ENCODE measurements at places on chromosomes 11 and 22.

- no peak for DNase-seq
These were observed 1.7 kb upstream of the CHCHD10 start for GRCh38 chr22:23769321-23769965.

DNA sequence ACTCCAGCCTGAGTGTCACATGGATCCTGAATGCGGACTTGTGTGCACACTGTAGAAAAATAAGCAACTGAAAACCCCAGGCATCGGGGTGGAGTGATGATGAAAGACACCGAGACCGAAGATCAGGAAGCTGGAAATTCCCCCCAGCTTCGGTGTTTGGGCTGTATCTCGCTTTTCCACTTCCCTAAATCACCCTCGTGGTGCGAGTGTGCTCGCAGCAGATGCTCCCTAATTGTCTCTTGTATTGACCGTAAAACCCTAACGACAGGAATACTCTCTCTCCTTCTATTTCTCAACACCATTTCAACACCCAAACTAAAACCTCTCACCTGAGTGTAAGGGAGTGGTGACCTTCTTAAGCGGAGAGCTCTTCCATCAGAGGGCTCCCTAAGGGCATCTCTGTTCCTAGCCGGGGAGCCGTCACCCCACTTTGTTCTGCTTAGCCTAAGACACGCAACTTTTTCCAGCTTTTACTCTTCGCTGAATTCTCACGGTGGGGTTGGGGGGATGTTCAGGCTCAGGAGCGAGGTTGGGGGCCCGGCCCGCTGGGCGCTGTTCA lies 635 bp upstream of the GRK3 start:
- peak; percentile 35 for DNase-seq

DNA sequence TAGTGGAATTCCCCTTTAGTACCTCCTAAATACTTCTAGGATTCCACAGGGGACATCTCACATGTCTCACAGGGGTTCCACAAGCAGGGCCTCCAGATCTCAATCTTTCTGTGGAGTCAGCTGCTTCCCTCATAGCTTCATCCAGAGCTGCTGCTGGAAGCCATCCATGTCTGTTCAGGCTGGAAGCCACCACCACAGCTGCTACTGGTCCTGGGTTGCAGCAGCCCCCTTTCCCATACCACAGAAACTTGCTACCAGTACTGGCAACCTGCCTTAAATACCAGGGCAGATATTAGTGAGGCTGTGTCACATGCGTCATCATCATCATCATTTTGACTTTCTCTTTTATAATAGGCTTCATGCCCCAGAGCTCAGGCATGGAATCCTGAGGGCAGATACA lies 242.7 kb upstream of the NCAM1 start:
- DNase-seq, result no peak

DNA sequence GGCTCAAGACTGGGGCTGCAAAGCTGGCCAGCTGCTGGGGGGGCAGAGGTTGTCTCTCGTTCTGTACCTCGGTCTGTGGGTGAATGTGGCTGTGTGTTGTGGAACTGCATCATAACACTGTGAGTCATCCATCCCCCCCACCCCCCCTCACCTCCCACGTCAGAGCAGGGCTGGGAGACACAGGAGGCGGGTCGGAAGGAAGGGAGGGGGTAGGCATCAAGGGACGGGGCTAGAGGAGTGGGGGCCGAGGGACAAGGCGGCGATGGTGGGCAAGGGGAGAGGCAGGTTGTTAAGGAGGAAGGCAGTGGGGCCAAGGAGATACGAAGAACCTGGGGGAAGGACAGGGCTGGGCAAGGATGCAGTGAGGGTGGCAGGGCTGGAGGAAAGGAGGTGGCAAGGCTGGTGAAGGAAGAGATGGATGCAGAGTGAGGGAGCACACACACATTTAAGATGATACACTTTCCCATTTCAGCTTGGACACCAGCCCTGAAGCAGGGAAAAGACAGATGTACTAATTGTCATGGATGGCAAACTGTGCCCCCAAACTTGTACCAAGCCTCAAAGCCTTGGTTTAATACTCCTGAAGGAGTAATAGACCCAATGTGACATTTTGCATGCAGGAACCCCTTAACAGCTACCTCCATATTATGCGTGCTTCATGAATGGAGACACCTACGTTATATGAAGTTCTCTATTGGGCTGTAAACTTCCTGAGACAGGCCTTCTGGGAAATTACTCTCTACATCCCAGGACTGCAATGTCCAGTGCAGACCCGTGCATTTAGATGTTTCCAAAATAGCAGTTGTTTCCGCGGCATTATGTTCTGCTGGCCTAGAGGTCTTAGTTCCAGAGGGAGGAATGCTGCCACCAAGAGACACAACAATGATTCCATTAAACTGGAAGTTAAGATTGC lies at the start of gene YPEL4:
TSS of gene YPEL4 (minus strand) at position 87 of the 913 bp plus-strand sequence. CDS start 2,805 bp downstream, outside the sequence.
- DNase-seq, result peak; percentile 74

GRCh38 chr11:119320776-119321524 lies 4.0 kb upstream of the MCAM start:
- peak; percentile 54 for DNase-seq

DNA sequence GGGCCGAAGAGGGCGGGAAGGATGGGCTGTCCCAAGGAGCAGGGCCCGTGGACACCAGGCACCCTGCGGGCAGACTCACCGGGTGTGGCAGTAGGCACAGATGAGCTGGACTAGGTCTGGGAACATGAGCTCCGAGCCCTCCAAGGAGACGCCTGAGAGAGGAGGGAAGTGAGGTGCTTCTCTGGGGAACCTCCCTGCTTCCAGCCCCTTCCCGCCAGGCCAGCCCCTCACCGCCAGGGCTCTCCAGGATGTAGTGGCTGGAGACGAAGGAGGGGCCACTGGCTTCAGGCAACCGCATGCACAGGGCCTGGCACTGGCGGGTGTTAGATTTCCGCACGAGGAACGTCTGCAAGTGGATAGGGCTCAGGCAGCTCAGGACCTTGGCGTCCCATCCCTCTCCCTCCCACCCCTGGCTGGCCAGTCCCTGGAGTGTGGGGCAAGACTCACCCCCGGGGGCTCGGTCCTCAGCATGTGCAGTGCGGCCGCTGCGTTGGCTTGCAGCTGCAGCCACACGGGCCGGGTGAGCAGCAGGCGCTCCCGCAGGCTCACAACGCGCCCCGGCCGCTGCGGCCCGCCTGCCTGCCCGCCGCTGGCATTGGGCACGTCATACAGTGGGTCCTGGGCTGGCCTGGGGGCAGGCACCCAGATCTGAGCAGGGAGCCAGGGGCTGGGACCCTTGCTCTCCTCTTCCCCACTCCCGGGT lies 552 bp downstream of the RIN1 start:
- DNase-seq, result no peak

- no peak for DNase-seq
These were observed at the start of gene SPDYC for GRCh38 chr11:65170058-65170534. Gene SPDYC, plus strand, starts transcription at chr11:65170233. Its CDS starts 1,125 bp downstream, at chr11:65171358.

DNA sequence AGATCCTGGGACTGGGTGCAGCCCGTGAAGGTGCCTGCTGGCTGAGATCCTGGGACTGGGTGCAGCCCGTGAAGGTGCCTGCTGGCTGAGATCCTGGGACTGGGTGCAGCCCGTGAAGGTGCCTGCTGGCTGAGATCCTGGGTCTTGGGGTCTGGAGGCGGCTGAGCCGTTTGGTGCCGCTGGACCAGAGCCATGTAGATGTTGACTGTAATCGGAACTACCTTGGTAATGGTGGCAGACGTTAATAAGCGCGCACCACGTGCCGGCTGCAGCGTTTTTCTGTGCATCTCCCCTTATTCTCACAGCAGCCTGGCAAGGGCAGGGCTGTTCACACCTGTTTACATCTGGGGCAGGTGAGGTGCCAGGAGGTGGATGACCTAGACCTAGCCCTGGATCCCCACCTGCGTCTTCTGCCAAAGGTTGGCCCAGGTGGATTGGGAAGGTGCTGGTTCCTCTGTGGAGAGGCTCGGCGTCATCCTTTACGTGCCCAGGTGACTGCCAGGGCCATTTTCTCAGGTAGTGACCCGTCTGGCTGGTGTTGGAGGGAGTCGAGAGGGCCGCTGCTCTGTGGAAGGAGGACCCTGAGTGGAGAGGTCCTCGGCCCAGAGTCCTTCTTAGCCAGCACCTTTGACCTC lies 382.5 kb downstream of the TBC1D22A start:
- DNase-seq, result no peak

GRCh38 chr11:46724088-46724487 lies 5.1 kb downstream of the F2 start:
- DNase-seq, result no peak
